ENCODE measurements at places on chromosomes 3 and 15. TPM values are rescaled to one million over a fixed set of nuclear protein-coding genes. Genes with fewer than 3 reads are reported as not detected.

GRCh38 chr3:150145659-150146058 is 175.0 kb upstream of the PFN2 start:
- peak; percentile 35 for DNase-seq

DNA sequence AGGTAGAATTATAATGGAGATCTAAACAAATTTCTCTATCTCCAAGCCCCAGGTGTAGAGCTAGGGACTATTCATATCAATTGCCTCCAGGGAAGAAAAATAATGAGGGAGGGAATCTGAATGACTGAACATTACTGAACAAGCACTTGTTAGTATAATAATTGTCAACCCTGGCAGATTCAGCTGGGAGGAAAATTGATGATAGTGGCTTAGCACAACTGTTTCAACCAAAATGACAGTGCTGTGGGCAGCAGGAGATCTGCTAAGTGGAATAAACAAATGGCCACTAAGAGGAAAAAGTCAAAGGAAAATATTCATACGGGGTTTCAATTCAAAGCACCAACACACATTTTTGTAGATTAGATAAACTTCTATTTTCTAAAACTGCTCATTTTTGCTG is 294.9 kb upstream of the ZNF385D start:
- no peak for DNase-seq

- DNase-seq: peak; percentile 40
Observed at GRCh38 chr15:52780172-52780980, 9.8 kb downstream of the ONECUT1 start.

DNA sequence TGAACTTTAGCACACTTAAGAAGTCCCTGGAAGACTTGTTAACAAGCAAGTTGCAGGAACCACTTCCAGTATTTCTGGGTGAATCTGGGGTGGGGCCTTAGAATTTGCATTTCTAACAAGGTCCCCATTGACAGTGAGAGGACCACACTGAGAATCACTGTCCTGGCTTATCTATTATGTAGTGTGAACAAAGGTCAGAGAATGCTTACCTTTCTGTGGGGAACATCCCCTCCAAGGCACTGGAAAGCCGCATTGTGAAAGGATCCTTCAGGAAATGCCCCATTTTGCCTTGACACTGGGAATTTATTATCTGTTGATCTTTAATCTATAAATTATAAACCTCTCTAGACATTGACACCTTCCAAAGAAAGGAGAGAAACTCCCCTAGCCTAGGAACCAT is 74.8 kb downstream of the IGF2BP2 start:
- DNase-seq: no peak

DNA sequence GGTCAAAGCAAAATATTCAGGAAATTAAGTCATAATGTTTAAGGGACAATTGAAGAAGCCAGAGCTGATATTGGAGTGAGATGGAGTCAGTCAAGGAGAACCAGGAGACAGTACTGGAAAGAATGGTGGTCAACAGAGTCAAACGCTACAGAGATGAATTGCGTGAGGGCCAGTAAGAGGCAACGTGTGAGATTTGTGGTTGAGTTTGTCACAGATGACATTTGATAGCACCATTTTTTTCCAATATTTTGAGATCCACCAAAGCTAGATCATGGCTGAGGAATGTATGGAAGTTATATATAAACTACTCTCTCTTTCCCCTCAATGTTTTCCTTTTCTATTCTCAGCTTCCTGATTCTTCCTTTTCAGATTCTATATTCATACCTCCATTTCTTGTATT is 375.1 kb upstream of the ROBO2 start:
- no peak for DNase-seq

DNA sequence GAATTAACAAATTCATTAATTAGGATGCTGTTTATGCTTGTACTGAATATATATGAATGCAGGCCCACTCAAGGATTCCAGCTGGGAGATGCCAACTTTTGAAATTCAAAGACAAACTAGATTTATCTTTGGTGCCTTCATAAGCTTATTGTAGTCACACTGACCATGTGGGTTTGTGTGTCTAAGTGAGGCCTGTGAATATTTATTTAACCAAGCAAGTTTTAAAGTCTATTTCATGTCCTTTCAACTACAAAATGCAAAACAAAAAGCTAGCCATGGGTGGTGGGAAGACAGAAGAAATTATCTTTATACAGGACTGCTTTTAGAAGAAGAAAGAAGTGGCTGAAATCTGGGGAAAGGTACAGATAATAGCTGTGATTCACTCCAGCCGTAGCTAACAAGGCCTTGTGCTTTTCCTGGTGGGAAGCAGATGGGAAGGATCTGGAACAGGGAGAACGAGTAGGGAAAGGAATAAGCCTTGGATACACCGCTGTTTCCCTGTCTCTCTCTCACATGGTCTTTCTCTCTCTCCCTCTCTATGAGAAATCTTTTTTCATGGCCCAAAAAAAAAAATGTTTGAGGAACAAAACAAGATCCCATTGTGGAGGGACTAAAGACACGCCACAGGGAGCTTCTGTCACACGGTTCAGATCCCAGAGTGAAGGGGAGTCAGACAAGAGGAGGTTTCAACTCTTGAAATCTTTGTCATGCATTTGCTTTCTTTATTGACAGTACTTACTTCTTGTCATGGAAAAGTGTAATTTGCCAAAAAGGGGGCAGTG is 225.5 kb downstream of the RORA start:
- no peak for DNase-seq

GRCh38 chr3:127777332-127777731 is 45.0 kb downstream of the MGLL start:
- peak; percentile 41 for DNase-seq

DNA sequence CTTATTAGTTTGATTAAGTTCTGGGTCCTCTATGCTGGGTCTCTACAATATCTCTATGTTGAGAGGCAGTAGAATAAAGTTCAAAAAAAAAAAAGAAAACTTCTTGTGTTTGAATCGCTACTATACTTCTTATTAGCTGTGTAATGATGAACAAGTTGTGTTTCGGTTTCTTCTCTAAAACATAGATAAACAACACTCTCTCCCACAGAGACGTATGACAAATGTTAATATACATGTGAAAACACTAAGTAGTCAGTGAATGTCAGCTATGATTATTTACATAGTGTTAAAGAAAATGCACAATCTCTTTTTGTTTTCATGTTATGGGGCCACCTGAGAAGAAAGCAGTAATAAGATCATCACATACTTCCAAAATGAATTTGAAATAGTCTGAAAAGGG is 45.3 kb downstream of the ACAP2 start:
- no peak for DNase-seq

DNA sequence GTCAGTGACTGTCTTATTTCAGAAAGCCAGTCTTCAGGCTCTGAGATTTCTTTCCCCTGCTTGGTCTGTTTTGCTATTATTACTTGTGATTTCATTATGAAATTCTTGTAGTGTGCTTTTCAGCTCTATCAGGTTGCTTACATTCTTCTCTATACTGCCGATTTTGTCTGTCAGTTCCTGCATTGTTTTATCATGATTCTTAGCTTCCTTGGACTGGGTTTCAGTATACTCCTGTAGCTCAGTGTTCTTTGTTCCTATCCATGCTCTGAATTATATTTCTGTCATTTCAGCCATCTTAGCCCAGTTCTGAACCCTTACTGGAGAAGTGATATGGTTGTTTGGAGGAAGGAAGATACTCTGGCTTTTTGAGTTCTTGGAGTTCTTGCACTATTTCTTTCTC is 40.5 kb downstream of the CEP63 start:
- no peak for DNase-seq

DNA sequence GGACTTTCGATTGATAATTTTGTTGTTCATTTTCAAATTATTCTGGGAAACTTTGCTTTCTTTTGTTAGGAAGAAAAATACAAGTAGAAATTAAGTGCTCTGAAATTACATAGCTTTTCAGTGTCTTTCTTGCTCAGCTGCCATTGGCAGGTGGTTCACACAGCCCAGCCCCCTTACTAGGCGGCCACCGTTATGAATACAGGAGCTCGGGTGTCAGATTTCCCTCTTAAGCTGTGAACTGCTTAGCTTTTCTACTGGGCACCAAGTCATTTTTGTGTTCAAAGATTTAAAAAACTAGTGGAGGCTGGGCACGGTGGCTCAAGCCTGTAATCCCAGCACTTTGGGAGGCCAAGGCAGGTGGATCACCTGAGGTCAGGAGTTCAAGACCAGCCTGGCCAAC is 55.2 kb downstream of the HMG20A start:
- DNase-seq: no peak

DNA sequence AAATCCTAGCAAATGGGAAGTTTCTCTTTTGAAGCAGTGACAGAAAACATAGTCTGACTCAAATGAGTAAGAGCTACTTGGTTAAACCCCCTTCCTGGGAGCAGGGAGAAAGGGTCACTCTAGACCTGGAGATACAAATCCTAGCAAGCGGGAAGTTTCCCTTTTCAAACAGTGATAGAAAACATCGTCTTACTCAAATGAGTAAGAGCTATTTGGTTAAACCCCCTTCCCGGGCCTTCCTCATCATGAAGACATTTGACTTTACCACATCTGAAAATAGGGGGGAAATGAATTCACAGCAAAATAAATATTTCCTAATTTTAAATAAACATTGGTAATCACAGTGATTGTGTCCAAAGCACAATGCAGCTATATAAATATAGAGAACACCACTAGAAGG is 79.2 kb downstream of the FOXB1 start:
- DNase-seq: peak; percentile 35

GRCh38 chr3:126540342-126540849 is 16.4 kb downstream of the CHST13 start:
- DNase-seq: peak; percentile 89

GRCh38 chr3:46110701-46111493 is 83.6 kb upstream of the XCR1 start:
- peak; percentile 55 for DNase-seq

DNA sequence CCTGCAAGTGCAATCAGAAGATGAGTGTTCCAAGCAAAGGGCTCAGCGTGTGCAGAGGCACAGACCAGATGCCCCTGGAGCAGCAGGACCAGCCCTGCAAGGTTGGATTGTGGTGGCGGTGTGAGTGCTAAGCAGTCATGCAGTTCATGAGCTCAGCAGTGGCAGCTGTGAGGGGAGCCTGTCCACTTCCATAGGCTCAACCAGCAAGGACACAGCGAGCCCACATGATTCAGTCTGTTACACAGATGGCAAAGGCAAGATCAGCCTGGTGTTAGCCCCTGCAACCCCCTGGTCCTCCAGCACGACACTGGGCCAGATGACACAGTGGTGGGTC is 95.9 kb upstream of the PRR23E start:
- no peak for DNase-seq

DNA sequence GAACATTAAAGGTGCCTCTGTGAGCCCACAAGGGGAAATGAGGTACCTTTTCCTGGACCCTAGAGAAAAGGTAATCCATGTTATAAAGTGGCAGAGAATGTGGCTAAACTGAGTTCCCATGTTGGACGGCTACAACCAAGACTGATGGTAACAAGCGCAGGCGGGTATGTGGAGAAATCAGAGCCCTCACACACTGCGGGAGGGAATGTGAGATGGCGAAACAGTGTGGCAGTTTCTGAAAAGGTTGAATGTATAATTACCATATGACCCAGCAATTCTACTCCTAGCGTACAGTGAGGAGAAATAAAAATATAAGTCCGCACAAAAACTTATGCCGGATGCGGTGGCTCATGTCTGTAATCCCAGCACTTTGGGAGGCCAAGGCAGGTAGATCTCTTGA is 24.1 kb upstream of the SHISA5 start:
- DNase-seq: no peak

- no peak for DNase-seq
Observed at GRCh38 chr3:175478301-175478700, 619.2 kb downstream of the NAALADL2 start.

- no peak for DNase-seq
Observed at GRCh38 chr15:57647071-57647790, 55.5 kb downstream of the MYZAP start.

- DNase-seq: no peak
Observed at GRCh38 chr3:100717063-100717462, 7.8 kb downstream of the TFG start.

DNA sequence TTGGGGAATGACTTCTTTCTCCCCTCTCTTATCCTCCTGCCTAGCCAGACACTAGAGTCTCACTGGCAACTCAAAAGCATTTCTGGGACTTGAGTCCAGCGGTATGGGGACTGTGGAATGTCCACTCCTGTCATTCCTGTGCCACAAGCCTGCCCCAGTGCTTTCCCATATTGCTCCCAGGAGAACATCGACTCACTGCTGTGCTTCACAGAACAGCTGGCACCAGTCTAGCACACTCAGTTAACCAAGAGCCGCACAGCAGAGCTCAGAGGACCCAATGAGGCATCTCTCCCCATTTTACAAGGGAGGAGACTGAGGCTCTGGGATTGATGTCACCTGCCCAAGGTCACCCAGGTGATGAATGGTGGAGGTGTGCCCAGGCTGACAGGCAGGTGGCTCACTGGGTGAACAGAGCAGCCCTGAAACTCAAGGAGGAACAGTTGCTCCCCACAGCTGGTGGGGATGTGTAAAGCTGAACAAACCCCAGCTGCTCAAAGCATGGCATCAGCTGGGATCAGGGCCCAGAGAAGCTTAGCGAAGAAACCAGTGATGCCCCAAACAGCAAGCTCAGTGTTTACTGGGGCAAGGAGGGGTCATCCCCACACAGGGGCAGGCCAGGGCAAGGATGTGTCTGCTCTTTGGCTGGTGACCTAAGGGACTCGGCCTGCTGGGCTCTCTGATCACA is 35.4 kb upstream of the DUSP7 start:
- DNase-seq: no peak

DNA sequence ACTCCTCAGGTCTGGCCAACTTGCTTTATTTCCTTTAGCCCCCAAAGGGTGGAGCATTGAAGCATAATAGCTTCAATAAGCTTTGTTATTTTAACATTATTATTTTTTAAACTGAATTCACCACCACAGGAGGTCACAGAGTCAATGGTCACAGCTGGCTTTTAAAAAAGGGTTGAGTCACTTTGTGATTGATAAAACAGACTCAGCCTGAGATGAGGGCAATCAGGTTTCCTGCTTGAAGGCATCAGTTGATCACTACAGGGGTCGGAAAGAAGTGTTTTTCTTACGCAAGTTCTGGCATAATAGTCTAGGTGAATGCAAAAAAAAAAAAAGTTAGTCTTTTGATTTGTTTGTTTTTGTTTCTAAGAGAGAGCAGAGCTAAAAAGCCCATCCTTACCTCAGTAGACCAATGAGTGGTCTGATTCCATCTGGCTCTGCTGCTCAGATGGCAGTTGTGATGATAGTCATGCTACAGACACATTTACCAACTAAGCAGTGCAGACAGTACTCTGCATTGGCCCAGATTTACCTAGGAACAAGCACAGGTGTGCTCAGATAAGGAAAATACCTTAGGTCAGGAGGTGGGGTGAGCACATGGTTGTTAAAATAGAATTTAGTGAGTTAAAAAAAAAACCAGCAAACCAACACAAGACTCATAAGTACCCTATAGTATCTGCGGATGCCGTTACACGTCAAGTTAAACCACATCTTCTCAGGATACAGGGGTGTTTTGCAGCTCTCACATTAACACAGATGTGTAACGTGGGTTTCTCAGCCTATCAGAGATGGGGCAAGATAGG is 22.6 kb downstream of the ZNF80 start:
- no peak for DNase-seq

TM4SF1 gene
- total RNA-seq: 63.9 TPM

INKA1 gene
- 19.5 TPM for total RNA-seq

DPPA2 gene
- not detected for total RNA-seq

C3orf80 gene
- not detected for total RNA-seq

TM6SF1 gene
- 2.6 TPM for total RNA-seq

SLC25A38 gene
- 21.9 TPM for total RNA-seq

CFAP100 gene
- not detected for total RNA-seq

SERINC4 gene
- total RNA-seq: 0.13 TPM

RBP2 gene
- not detected for total RNA-seq

TMEM41A gene
- total RNA-seq: 19.2 TPM

GOLGA8T gene
- 0.13 TPM for total RNA-seq

NR2E3 gene
- 0.26 TPM for total RNA-seq
